ENCODE measurements at places on chromosomes 5 and 9.

GRCh38 chr5:96973532-96974401, 37.9 kb downstream of the LNPEP start:
- DNase-seq, result no peak

GRCh38 chr5:14574891-14575508, 6.6 kb upstream of the OTULINL start:
- DNase-seq, result no peak

GRCh38 chr9:133862585-133863256, 124.6 kb upstream of the SARDH start:
- no peak for DNase-seq

DNA sequence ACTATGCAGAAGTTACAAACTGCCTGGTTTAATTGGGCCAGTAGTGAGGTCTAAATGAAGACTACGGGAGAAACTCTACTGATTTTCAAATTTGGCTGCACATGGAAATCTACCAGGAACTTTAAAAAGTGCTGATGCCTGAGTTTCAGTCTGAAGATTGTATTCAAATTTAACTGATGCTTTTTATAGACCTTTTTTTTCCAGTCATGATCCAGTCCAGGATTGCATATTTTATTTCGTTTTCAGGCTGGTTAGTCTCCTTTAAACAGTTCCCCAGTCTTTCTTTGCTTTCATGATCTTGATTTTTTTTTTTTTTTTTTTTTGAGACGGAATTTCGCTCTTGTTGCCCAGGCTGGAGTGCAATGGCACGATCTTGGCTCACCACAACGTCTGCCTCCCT, 23.7 kb upstream of the SPZ1 start:
- DNase-seq, result no peak

- no peak for DNase-seq
These were observed 208.0 kb upstream of the MPDZ start for GRCh38 chr9:13487498-13487897.

Data from NCI-H1930 (cell line).